T-helper 1 cell (primary cell): ENCODE measurements at places on chromosomes 3 and 15.

DNA sequence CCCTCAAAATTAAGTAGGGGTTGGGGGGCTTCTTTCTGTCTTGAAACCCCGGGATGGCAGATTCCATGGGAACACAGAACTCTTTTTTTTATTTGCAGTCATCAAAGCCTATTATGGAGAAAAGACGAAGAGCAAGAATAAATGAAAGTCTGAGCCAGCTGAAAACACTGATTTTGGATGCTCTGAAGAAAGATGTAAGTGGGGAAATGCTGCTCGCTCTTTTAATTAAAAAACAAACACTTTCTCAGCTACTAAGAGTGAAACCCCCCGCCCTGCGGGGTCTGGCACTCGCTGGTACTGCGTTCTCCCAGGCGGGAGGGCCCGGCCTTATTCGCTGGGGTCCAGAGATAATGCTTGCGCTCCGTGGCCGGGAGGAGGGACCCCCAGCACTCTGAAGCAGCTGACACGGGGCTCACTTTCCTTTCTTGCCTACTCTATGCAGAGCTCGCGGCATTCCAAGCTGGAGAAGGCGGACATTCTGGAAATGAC lies 615 bp downstream of the HES1 start:
- no peak for DNase-seq

- DNase-seq: no peak
Measured at GRCh38 chr15:38073178-38073946, 138.9 kb downstream of the TMCO5A start.

DNA sequence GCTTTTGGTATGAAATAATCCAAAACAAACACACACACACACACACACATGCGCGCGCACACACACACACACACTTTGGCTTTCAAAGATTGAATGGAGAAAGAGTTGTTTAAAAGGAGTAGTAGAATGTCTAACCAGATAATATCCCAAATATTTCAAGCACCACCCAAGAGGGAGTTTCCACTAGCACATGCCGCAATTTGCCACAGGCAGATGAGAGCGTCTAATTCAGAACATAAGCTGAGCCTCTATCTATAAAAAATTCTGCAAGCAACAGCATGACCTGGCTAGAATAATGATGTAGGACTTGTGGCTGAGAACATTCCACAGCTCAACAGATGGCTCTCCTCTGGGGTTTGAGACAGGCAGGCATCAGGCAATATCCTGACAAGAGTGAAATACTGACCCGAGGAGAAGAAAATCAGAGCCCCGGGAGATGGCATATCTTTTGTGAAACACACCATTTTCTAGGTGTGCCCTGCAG lies 302.5 kb upstream of the GADL1 start:
- DNase-seq: no peak

DNA sequence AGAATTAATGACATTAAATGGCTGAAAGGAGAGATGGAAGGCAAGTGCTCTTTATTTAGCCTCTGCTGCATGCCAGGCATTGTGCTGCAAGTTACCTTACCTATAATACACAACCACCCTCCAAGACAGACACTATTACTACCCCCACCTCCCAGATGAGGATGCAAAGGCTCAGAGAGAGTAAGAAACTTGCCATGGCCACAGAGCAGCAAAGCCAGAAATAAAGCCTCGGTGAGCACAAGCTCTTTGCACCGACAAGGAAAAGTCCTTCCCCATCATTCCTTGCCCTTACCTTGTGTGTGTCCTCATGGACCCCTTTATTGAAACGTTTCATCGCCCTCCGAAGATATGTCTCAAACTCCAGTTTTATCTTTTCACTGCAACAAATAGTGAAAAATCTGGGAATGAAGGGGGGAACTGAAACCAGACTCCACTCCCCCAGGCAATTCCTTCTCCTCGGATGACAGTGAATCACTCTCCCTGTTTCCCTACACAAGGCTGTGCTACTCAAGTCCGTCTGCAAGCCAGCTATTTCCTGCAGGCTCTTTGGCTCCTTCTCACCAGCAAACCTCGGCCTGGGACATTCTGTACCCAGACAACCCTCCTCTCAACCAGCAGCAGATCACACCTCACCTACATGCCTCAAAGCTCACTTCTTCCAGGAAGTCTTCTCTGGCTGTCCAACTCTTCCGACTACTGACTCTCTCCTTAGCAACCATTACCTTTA lies 11.4 kb downstream of the XPC start:
- DNase-seq: no peak

DNA sequence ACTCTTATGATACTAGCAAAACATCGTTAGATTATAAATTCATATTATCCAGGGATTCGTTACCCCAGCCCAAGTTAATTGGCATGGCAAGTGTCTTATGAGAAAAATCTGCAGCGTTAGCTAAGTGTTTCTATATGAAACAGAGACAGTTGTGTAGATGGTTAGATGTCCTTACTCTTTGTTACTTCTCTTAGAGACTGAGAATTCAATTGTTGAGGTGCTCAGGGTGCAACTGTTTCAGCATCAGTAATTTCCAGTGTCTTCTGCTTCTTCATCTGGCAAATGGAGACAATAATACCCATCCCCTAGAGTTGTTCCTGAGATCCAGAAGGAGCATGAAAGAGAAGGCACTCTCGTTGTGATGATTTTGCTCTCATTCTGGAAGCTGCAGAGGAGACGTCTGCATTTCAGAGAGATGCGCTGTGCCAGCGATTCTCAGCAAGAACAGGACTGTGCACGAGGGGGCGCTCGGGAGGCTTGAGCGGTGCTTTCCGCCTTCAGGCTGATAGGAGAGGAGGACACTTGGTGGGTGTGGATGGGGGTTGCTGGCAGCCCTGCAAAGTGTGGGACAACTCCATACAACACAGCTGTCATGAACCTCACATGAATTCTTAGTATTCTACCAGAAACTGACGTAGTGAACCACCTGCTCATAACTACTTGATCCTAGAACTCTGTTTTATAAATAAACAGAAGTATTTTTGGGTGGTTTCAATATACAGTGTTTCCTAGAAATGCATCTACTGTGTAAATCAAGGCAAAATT lies 39.7 kb upstream of the SPSB4 start:
- peak; percentile 52 for DNase-seq

DNA sequence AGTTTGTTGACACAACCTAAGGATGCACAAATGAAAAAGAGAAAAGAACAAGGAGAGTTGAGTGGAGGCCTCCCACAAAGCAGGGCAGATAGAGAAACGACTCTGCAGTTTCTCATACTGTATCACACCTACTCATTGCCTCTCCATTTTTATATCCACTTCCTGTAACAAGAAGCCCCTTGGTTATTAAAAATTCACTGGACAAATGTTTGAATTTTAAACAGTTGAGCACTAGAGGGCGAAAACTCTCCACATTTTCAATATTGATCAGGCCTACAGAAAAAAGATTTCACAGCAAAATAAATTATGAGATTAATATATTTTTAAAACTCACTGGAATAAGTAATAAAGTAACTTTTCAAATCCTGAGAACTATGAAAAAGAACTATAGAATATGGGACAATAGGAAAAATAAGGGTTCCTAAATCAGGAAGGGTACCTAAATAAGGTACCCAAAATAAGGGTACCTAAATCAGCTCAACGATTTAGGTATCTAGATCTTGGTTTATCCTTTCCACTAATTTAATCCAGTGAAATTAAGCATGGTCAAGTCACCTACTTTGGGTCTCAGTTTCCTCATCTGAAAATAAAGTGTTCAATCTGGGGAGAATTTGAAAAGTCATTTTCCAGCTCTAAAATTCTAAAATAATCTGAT lies 47.0 kb upstream of the PPIB start:
- no peak for DNase-seq

DNA sequence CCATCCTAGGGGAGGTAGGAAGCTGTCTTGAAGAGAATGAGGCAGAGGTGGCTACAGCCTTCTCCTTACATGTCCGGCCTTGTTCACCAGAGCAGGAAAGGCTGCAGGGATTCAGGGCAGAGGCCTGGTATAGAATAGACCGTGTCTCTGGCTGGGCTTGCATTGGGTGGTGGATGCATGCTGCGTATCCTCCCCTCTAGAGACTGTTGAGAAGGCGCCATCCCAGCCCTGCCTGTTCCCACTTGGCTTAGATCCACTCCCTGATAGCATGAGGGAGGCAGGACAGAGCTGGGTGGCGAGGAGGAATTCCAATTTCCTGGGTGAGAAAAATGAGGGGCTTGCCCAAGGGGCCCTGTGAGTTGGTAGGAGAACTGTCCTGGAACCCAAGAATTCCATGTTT lies 57.5 kb downstream of the CORO2B start:
- DNase-seq: no peak
